Femur (tissue), 1 donor: ENCODE measurements at places on chromosomes 3 and 15.

GRCh38 chr3:151835751-151836525, 22.0 kb downstream of the AADAC start:
- peak; percentile 29 for DNase-seq

- peak; percentile 89 for DNase-seq
Measured at GRCh38 chr3:136196064-136196400, at the start of gene MSL2. MSL2 (minus strand) TSS chr3:136196335; CDS start chr3:136195113, 1,222 bp downstream.

DNA sequence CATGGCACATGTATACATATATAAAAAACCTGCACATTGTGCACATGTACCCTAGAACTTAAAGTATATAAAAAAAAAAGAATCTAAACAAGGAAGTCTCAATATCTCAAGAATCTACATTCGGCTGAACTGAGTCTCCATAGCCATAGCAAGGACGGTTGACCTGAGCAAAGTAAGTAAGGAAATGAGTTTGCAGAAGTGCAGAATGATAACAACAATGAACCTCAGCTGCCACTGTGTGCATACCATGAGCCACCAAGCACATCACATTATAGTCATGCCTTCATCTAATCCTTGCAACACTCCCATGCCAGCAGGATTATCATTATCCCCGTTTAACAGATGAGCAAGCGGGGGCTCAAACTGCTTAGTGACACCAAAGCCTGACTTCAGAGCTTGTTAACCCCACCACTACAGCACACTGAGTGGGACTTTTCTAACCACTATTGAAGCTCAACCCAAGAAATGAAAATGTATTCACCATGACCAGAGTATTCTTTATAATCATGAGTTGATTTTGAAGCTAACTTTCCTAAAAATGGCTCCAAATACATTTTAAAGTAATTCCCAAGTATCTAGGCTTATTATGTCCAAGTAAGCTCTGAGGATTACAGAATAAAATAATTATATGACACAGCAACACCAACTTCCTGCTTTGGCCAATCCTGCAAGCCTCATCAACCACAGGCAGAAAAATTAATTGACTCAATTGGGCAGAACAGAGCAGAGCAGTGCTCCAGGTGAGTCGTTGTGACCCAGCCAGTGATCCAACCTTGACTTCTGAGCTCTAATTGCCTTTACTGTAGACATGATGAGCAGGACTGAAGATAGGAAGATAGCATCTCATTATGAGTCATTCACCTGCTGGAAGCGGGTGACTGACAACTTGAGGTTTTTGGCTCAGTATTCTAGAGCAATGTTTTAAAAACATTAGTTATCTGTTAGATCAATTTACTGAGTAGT, 47.3 kb upstream of the IL12A start:
- no peak for DNase-seq

GRCh38 chr3:23481616-23482278, 278.6 kb downstream of the UBE2E2 start:
- DNase-seq, result no peak

DNA sequence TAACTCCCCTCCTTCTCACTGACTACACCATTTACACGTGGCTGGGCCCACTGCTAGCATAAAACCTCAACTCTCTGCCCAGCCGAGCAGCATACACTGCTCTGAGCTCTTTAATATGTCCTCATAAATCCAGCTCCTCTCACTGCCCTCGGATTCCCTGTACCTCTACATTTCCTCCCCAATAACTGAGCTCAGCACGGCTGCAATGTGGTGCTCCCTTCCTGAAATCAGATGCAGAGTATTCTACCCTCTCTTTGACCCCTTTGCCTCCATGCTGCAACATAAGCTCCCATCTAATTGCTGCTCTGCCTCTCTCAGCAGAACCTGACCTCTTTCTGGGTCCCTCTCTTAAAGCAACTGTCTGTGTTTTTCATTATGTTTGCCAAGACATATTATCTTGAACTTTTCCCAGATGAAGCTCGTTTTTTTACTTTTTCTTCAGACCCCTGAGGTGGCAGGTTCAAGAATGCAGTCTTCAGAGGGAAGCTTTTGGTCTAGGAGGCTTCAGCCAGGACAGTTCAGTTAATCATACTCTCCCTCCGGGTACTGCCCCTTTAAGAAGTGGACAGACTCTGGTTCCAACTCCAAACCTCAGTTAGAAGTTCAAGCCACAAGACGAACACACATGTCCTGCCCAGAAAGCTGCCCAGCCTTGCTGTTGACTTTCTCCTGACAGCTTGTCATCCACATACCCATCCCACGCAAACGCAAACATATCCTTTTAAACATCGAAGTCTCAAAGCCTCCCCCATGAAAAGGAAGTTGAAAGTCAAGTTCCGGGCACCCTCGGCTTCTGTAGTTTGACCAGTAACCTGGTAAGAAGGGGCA, 81.1 kb upstream of the NEO1 start:
- peak; percentile 59 for DNase-seq

DNA sequence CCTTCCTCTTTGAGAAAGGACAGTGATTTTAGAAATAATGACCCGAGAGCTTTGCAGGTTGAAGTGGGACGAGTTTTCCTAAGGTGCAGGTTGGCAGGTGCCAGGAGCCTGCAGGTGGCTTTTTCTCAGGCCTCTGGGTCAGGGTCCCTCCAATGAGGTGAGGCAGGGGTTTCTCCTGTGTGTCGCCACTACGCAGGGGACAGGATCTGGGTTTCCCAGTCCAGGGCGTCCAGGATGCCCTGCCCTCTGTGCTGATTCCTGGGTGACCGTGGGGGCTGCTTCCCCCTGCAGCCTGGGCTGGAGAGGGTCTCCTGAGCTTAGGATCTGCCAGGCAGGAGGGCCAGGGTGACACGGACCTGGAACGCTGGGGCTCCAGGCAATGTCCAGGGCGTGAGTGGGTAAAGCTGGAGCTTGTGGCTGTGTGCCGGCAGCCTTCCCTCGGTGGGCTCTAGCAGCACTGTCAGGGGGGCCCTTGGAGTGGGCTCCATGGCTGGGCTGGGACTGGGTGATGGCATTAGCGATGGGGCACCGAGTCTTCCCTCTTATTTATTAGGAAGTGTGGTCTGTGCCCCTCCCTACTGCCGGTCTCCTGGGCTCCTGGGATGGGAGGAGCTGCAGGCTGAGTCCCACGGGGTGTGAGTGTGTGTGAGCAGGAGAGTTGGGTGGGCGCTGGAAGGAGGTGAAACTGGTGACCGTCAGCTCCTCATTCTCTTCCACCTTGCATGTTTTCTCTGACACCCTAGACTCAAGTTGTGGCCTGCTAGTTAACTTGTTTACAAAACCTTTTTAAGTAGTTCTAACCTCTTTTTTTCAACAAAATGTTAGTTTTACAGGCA, 1.8 kb downstream of the APBA2 start:
- DNase-seq, result no peak

- DNase-seq, result no peak
Measured at GRCh38 chr3:122484985-122485384, 29.8 kb downstream of the KPNA1 start.

DNA sequence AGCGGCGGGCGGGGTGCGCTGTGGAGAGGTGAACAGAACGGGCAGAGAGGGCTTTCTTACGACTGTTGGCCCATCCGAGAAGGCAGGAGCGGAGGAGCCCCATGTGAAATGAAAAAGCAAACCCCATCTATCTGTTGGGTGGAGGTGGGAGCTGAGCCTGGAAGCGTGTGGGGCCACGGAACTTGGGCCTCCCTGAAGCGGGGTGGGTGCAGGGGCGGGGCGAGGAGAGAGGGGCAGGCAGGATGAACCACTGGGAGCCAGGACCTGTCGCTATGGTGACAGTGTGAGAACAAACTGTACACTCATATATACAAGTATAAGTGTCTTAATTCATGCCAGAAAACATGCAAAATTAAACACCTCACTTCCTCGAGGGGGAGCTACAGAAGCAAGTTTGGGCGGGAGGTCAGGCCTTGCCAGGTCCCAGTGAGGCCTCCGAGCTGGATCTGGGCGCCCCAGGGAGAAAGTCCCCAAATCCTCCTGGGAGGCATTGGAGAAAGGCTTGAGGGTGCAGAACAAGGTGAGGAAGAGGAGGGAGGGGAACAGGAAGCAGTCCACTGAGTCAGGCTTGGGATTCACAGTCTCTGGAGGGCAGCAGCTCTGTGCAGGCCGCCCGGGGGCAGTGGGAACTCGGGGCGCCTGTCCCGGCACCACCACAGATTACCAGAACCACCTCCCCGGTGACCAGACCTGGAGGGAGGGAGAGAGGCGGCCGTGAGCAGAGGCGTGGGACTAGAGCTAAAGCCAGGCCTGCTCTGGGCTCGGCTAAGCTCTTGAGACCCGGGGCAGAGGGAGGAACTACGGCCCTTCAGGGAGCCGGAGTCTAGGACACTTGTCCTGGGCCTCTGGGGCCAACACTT, 34.8 kb downstream of the RBPMS2 start:
- peak; percentile 80 for DNase-seq

DNA sequence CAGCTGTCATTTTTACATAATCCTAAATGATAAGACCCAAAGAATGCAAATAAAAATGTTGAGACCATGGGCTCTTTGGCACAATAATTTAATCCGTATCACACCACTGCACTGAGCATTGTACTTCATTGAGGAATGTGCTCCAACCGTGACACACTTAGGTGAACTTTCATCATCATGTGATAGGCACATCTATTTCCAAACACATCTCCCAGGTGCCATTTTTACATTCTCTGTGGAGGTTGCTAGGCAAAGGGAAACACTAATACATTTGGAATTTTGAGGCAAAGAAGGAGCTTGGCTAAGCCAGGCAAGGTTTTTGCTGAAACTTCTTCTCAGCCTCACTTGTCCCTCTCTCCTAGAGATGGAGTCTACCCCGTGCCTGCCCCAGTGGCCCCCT, 68.7 kb downstream of the LRTM1 start:
- DNase-seq, result no peak

DNA sequence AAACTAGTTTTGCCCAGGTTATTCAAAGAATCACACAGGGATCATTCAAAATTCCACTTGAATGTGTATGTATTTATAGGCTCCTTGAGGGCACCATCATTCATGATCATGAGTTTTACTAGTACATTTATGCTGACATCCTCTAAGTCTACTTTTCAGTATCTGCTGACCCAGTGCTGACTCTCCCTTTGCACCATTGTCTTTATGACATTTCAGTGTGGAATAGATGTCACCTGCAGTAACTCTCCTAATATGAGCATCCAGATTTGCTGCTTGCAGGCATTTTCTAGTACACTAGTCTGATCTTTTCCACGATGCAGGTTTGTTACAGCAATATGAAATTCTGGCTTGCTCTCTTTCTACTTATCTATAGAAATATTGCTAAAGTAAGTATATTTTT, 1603.5 kb downstream of the SI start:
- no peak for DNase-seq

DNA sequence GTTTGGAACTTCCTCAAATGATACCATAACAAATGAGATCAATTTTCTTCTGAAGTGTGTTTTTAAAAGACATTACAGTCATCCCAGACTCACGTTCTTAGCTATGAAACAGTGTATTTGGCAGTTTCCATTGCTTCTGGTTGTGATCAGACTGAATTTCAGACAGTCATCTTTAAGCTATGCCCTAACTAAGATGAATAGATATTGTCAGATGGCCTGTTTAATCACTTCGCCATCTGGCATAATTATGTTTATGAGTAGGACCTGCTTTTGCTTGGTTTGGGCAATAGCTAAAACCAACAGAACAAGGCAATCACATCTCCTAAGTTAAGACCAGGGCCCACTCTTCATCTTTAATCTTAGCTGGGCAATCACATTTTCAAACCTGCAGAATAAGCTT, 313.1 kb downstream of the SV2B start:
- no peak for DNase-seq

GRCh38 chr15:63013052-63013808, 29.3 kb upstream of the TPM1 start:
- DNase-seq, result peak; percentile 65

DNA sequence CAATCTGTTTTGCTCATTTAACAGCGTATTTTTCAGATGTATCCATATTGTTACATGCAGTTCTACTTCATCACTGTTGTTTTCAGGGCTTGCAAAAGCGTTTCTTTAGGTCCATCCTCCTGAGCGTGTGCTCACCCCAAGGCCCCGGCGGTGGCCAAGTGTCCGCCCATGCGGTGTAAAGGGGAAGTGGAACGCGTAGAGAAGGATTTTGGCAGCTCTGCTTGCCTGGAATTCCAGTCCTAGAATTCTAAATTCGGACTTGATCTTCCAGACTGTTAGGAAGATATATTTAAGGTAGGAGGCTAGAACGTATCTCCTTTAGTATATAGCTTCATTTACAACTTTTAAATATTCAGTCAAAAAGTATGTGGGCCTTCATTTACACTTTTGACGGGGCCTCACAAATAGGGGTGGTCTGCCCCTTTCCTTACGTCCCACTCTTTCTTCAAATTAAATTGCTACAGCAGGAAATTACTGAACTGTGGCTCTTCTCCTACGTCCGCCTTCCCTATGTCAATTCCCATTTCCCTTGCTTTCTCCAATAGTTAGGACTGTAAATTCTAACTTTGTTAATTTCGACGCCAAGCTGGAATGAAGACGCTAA, 609 bp upstream of the TBC1D23 start:
- peak; percentile 90 for DNase-seq

- DNase-seq, result no peak
Measured at GRCh38 chr3:29314727-29315088, 33.8 kb downstream of the RBMS3 start.

DNA sequence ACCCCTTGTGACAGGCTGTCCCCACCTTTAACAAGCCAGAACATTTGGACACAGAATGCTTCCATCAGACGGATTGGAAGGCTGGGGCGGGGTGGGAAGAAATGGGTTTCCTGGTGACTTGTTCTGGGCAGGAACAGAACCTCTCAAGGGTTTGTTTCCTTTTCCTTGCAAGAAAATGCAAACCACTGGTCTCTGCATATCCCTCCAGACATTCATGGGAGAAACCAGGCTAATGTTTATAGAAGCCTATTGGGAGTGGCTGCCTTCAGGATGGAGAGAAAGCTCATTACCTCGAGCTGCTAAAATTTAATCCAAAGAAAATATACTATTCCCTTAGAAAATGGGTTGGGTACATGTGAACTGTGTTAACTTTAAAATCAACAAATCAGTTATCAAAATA, 21.9 kb downstream of the MINAR1 start:
- DNase-seq, result no peak

DNA sequence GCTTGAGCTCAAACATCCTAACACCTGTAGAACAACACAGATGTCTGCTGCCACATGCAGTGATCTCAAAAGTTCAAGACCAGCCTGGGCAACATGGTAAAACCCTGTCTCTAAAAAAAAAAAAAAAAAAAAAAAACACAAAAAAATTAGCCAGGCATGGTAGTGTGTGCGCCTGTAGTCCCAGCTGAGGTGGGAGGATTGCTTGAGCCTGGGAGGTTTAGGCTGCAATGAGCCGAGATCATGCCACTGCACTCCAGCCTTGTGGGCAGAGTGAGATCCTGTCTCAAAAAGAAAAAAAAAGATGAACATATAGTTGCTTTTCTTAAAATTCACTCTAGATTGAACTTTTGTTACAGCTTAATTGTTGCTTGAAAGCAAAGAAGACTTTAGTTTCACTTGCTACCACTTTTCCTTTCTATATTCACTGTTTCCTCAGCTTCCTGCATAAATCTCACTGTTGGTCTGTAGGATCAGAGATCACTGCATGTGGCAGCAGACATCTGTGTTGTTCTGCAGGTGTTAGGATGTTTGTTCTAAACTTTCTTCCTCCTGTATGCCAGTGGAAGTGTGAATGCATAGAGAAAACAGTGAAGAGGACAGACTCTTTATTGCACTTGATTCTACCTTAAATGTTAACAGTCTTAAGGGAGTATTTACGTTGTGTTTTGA, 12.6 kb downstream of the RAB11A start:
- no peak for DNase-seq

- peak; percentile 28 for DNase-seq
Measured at GRCh38 chr15:39961051-39961450, 27.1 kb downstream of the EIF2AK4 start.
